ENCODE measurements at places on chromosomes 11 and 22. TPM values are rescaled to one million over a fixed set of nuclear protein-coding genes. Genes with fewer than 3 reads are reported as not detected.

DTX4 gene
- total RNA-seq, result 44.6 TPM

GRCh38 chr11:83813296-83813695, 527.1 kb upstream of the CCDC90B start:
- no peak for DNase-seq

DNA sequence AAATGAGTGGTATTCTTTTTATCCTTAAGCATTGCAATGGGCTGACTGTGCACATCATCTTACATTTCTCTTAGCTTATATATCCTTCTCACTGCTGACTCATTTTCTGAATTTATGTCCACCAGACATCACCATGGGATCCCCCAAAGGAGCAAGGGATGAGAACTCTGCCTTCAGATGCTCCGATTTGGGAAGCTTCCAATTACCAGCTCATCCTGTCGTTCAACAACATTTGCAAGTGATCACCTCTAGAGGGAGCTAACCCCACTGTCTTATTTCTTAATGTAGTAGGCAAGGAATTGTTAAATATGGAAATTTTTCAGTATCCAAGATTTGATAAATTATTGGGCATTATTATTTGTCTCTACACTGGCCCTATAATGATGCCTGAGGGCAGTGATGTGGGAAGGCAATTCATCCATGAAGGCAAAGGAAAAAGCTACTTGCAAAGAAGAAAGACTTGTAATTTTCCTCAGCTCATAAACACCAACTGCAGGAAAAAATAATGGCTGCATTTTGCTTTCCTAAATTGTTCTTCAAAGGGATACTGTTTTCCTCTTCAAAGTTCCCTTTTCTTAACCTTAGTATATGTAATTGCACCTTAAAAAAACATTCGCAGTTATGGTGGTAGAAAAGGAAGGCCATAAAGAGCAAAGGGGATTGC, 102.4 kb upstream of the FSHB start:
- peak; percentile 41 for DNase-seq

- no peak for DNase-seq
These were observed 59.0 kb upstream of the CD82 start for GRCh38 chr11:44506375-44507016.

DNA sequence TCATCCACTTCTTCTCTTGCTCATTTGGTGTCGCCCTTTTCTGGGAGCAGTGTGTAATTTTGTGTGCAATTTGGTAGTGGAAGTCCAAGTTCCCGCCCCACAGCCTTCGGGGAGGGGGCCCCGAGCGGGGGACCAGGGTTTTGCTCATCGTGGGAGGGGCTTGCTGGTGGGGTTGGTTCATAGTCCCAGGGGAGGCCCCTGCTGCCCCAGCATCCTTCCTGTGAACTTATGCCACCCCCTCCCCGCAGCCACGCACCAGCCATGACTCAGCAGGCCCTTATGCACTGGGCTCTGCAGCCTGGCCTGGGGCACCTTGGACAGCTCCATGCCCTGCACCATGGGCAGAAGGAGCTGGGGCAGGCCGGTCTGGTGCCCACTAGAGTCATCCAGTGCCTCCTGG, 1183.6 kb downstream of the BRD1 start:
- no peak for DNase-seq

DNA sequence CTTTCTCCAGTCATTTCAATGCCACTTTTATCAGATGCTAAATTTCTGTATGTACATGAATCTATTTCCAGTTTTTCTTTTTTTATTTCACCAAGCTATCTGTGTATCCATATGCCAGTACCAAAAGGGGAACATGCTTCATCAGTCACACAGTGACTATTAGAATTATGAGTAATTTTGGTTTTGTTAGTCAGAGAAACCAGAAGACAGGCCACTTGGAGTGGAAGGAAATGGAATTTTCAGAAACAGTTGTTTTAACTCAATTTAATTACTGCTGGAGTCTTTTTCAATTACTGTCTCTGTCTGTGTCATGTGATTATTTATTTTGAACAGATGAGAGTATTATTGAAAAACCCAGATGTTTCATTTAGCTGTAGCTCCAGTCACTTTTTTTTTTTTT, 84.6 kb upstream of the ANO3 start:
- DNase-seq, result no peak

GRCh38 chr11:27234043-27234668, 128.9 kb downstream of the CCDC34 start:
- no peak for DNase-seq

Measured in lung (tissue), 17 donors.